ENCODE measurements at places on chromosomes 11 and 22.

GRCh38 chr11:129023968-129024676 is 81.5 kb upstream of the TP53AIP1 start:
- DNase-seq, result no peak

DNA sequence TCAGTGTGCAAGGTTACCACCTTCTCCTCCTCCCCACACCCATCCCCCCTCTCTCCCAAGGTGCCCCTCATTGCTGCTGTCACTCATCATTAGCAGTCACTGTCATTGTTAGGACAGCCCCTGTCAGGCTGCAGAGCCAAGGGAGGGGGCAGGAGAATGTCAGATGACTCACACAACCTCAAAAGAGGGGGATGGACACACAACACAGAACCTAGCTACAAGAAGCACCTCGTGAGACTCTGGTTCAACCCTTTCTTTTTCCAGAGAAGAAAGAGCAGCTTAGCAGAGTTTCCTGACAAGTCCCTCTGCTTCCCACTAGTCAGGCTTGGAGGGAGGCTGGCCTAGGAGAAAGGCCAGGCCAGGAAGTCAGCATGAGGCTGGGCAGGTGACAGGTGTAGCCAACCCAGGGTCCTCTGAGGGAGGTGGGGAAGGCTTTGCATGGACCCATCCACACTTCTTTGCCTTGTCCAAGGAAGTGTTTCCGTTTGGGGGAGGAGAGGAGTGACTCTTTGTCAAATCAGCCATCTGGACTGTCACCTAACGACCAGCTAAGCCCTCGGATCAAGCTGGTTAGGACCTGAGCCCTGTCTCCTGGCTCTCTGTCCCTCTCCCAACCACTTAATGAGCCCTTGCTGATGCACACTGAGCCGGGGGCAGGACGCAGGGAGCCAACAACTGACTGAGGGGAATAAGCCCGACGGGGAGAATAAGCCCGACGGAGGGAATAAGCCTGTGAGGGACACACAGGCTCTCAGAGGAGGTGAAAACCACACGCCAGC is 18.3 kb downstream of the ADORA2A start:
- DNase-seq, result no peak

- DNase-seq, result no peak
These were observed 1.6 kb downstream of the APOL2 start for GRCh38 chr22:36237462-36238372.

DNA sequence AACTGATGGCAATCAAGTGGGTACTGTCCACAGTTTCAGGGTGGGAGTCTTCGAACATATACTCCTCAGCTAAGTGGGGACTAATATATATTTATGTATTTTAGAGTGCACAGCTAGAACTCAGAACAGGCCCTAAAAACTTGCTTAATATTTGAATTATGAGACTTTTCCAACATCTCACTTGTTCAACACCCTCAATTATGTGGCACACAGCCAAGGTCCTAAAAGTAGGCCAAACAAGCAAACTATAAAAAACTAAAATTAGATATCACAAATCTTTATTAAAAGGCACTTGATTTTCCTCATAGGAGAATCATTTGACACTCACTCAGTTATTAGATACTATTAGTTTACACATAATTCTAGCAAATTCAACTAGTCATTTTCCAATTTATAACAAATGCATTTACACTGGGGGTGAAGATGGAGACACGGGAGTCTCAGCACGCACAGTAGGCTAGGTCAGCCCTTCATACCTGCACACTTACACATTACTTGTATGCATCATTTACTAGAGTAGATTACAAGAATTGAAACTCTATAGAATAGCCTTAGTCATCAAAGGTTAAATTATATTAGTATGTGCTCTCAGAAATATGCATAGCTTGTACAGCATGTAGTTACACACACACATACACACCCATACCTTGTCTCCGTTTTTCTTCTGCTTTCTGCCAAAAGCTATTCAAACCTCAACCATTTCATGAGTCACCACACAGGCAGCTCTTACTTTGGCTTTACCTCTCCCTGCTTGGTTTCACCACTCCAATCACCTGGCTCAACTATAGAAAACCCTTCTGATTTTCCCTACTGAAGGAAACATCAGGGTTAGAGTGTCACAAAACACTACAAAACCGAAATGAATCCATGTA is 171.5 kb downstream of the SBF2 start:
- no peak for DNase-seq

- peak; percentile 75 for DNase-seq
These were observed 5.3 kb upstream of the NAA40 start for GRCh38 chr11:63933459-63933858.

- no peak for DNase-seq
These were observed 13.5 kb downstream of the SGSM3 start for GRCh38 chr22:40383905-40384304.

Data from C1 segment of cervical spinal cord (tissue), 14 donors.